ENCODE measurements at places on chromosomes 1 and 21.
A peak's percentile ranks its signal among the peaks of the same experiment; 100 is the strongest.

- DNase-seq = no peak
Observed at GRCh38 chr1:94796266-94796665, 23.9 kb upstream of the SLC44A3 start.

DNA sequence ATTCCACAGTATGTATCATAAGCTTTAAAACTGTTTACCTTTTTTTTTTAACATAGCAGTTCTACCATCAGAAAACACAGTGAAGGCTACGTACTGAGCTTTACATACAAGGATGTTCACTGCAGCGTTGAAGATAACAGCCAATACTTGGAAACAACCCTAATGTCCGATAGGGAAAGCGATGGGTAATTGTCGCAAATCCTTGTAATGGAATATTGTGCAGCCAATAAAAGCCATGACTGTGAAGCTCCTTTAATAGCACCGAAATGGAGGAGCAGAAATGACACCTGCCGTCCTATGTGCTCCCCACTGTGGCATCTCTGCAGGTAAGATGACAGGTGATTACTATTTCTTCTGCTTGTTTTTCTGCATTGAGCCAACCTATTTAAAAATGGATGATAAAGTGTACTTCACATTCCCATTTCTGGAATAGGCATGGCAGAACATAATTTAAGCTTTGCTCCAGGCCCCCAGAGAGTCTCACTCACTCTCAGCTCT lies 523.8 kb downstream of the PTPRU start:
- no peak for DNase-seq

DNA sequence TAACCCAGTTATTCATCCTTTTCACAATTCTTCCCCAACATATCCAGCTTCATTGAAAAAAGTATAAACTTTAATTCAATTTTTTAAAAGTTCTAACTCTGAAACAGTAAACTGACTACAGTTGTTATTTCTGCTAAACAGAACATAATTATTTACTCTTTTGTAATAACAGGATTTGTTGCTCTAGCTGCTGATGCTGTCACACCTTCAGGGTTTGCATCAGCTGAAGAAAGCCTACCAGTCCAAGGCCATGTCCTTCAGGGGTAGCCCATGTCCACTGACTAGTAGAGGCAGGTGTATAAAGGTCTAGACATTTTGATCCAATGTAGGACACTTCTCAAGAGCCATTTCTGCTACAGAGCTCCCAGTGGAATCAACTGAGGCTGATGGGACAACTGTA lies 107.7 kb downstream of the CDC42BPA start:
- DNase-seq = no peak

DNA sequence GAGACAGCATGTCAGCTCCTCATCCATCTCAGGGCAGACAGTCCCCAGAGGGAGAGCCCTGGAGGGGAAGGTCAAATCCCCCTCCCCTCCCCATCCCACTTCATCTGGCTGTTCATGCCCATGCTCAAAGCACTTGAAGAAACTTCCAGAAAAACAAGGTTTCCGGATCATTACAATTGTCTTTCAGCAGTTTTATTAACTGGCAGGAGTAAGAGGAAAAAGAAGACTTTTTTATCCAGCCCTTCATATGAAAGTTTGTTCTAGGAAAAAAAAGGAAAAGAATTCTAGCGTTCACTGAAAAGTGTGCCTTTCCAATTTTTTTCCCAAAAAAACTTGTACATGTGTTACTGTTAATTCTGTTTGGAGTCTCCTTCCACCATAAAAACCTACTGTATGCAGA lies 145.7 kb upstream of the TIAM1 start:
- no peak for DNase-seq

GRCh38 chr1:245797592-245798348 lies 643.0 kb downstream of the KIF26B start:
- DNase-seq = no peak

GRCh38 chr1:69246710-69247109 lies 321.0 kb upstream of the LRRC7 start:
- no peak for DNase-seq

DNA sequence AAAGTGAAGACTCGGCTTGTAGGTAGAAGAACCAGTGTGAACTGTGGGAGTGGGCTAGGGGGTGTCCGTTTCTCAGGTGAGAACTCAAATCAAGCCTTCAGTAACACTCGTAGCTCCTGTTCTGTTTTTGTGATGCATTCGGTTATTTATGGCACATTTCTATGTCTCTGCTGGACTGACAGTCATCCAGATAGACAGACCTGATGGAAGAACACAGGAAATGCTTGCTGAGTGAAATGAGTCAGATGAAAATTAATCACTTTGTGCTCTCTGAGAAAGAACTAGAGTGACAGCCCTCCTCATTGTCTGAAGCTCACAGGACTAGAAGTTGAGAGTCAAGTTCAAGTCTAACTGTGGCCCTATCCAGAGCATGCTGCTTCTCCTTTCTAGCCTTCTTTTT lies 360.1 kb upstream of the PLXNA2 start:
- no peak for DNase-seq

GRCh38 chr1:110605901-110606656 lies at the start of gene KCNA2:
Gene KCNA2, minus strand, starts transcription at chr1:110606358. Its CDS starts 1,576 bp downstream, at chr1:110604782.
- peak; percentile 45 for DNase-seq

DNA sequence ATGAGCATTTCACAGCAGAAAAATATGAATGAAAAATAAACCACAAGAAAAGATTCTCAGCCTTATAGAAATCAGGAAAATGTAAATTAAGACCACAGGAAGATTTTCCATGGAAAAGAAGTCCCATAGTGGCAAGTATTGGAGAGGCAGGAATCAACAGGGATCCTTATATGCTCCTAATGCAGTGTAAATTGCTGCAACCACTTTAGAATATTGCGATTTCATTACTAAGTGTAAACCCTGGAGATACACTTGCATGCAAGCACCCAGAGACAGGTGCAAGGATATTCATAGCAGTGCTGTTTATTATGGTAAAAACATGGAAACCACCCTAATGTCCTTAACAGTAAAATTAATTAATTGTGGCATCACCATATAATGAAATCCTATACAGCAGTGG lies 10.6 kb upstream of the LRP8 start:
- no peak for DNase-seq

DNA sequence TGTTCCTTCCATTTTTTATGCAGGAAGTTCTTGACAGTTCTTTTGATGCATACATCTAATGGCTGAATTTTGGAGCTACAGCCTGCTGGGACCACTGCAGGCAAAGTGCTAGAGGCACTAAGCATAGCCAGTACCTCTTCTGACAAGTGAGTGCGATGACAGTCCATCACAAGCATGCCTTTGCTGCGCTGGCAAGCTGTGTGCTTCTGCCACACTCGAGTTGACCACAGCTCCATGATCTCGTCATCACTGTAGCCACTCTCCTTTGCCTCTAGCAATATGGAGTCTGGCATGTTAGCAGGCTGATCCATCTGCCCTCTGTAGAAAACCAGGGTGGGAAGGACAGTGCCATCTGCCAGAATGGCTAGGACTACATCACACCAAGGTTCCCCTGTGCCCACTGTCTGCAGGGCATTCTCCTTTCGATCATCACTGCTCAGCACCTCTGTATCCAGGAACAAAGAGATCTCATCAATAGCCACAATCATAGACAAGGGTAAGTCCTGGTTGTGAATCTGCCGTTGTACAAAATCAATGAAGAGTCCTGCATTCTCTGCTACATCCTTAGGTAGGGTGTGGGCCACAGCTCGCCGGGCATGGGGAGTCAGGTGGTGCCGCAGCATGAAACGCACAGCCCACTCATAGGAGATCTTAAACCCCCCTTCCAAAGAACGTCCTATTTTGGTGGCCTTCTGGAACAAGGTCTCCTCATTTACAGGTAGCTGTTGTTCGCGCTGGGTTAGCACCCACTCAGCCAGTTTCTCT lies 6.0 kb downstream of the PSMB4 start:
- DNase-seq = no peak

- no peak for DNase-seq
Observed at GRCh38 chr1:165351863-165352441, 4.6 kb downstream of the LMX1A start.

GRCh38 chr1:95207223-95207935 lies 26.6 kb upstream of the RWDD3 start:
- peak; percentile 38 for DNase-seq

DNA sequence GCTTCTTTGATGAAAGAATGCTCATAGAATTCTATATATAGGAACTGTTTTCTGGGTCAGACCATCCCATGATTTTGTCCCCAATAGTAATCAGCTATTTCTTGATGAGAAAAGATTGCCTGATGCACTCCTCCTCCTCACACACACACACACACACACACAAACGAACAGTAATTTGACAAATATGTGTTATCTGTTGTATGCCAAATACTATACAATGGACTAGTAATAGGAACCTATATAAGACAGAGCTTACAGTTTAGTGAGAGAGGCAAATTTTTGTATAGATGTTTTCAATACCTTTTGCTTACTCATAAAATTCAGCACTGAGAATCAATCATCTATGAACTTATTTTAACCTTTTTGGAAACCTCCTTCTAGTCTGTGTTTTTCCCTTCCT lies 76.8 kb downstream of the PLA2G4A start:
- no peak for DNase-seq

GRCh38 chr21:45592208-45592619 lies 50.0 kb upstream of the SLC19A1 start:
- no peak for DNase-seq

- DNase-seq = peak; percentile 45
Observed at GRCh38 chr21:44294391-44295162, 5.3 kb upstream of the PFKL start.

GRCh38 chr1:226498640-226499008 lies 49.9 kb upstream of the STUM start:
- DNase-seq = no peak

- DNase-seq = no peak
Observed at GRCh38 chr1:96790599-96790998, 69.0 kb downstream of the PTBP2 start.

DNA sequence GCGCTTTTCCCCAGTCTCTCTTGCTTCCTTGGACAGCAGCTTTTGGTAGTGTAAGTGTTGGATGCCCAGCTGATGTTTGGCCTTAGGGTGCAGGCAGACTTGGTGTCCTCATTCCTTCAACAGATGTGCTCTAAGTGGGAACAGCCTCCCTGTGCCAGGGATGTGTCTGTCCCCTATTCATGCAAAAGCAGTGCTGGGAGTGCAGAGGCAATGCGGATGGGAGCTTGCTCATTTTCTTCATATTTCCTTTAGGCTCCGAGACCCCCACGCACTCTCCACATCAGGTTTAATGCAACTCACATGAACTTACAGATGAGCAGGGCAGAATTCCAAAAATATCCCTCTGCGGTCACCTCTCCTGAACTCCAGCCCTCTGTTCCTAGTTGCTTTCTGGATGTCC lies 96.1 kb downstream of the IER5 start:
- no peak for DNase-seq

DNA sequence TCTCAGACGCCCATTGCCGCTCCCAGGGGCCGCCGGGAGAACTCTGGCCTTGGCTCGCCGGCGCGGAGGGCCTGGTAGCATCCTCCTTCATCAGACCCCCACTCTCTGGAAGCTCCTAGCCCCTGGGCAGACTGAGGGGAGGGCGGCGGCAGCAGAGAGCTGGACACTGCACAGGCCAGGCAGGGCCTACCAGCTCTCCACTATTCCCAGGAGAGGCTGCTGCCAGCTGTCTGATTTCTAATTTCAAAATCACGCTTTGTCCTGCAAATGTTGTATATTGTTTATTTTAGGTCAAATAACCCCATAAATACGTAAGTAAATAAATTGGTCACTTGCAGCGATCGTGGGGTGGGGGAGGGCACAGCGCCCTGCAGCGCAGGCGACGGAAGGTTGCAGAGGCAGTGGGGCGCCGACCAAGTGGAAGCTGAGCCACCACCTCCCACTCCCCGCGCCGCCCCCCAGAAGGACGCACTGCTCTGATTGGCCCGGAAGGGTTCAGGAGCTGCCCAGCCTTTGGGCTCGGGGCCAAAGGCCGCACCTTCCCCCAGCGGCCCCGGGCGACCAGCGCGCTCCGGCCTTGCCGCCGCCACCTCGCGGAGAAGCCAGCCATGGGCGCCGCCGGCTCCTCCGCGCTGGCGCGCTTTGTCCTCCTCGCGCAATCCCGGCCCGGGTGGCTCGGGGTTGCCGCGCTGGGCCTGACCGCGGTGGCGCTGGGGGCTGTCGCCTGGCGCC lies at the start of gene MTARC1:
Gene MTARC1, plus strand, starts transcription at position 577 of the 732 bp plus-strand sequence. Its CDS starts 32 bp downstream, at position 609.
- peak; percentile 66 for DNase-seq

GRCh38 chr1:226134170-226135058 lies 52.1 kb downstream of the ACBD3 start:
- DNase-seq = no peak
